CD4-positive, alpha-beta T cell treated with Interleukin-6 for 4 hours (primary cell): ENCODE measurements at places on chromosomes 4 and X.

- no peak for DNase-seq
Measured at GRCh38 chr4:92551616-92552015, 247.8 kb downstream of the GRID2 start.

GRCh38 chr4:160319868-160320260 is 1217.0 kb downstream of the RAPGEF2 start:
- DNase-seq = no peak

DNA sequence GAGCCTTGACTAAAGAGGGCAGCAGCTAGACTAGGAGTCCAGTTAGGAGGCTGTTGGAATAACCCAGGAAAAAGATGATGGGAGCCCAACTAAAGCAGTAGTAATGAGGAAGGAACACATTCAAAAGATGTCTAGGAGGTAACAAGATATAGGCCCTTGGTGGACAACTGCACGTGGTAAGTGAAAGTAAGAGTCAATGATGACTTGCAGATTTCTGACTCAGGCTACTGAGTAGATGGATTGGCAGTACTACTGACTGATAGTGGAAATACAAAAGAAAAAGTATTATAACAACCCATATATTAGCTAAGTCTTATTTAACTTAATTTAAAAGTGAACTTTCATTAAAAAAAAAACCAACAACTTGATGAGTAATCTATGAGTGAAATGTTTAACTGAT is 74.0 kb downstream of the PAK3 start:
- DNase-seq = no peak

DNA sequence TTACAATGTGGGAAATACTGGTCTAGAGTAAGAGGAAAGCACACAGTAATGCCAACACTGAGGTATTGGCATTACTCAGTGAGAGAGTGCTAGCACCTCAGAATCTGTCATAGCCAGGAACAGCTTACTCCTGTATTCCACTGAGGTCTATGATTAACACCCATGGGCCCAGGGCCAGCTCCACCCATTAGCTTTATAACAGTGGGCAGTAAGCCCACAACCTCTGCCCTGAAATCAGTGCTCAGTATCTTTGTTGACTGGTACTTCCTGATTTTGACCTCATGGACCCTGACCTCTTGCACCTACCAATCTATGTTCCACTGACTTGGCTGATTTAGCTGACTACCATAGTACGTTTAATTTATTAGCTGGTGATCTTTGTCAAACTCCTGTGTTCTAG is 56.1 kb downstream of the LANCL3 start:
- no peak for DNase-seq

DNA sequence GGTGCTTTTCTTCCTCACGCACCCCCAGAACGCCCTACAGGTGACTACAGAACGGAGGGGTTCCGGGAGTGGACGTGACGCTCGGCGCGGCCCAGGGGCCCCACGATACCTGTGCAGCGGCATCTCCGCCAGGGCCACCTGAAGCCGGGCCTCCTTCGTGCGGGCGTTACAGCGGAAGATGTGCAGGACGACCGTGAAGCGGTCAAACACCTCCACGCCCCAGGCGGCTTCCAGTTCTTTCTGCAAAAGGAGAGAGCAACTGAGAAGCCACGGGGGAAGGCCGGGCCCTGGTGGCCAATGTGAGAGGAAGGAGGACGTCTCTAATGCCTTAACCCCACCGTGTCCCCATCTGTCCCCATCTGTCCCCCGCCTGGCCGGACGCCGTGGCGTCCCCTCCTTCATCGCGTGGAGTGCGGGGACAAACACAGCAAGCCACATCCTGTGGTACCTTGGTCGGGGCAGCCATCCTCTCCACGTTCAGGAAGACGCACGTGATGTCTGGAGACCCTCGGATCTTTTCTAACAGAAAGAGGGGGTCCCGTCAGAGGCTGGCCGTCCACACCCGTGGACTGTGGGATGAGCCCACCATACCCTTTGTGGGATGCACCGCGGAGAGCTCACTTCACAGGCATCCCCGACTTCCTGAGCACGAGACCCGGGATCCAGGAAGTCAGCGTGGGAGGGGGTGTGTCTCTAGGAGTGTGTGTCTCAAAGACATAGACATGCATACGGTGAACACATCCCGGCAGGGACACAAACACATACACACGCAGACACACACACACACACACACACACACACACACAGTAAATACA is 3.6 kb downstream of the GTPBP6 start:
- no peak for DNase-seq

GRCh38 chr4:155620637-155621036 is 46.0 kb upstream of the GUCY1A1 start:
- no peak for DNase-seq

- DNase-seq = no peak
Measured at GRCh38 chr4:185280608-185281007, 71.2 kb downstream of the SNX25 start.
